ENCODE measurements at places on chromosomes 1 and 21.

DNA sequence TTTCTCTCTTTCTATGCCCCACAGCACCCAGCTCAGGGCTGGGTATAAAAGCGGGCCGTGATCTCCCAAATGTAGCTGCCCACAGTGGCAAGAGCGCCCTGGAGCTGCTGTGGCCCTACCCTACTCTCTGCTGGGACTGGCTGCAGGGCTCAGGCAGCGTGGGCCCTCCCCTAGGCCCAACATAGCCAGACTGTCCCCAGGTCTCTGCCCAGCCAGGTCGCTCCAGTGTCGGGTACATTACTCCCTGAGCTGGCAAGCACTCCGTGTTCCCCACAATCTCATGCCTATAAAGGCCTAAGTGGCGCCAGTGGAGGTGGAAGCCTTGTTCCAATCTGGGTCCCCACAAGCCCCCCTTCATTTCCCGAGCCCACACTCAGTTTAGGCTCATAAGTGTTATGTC, 66.2 kb downstream of the GLIS1 start:
- no peak for DNase-seq

- DNase-seq, result no peak
Measured at GRCh38 chr21:45236481-45236880, 51.2 kb downstream of the POFUT2 start.

DNA sequence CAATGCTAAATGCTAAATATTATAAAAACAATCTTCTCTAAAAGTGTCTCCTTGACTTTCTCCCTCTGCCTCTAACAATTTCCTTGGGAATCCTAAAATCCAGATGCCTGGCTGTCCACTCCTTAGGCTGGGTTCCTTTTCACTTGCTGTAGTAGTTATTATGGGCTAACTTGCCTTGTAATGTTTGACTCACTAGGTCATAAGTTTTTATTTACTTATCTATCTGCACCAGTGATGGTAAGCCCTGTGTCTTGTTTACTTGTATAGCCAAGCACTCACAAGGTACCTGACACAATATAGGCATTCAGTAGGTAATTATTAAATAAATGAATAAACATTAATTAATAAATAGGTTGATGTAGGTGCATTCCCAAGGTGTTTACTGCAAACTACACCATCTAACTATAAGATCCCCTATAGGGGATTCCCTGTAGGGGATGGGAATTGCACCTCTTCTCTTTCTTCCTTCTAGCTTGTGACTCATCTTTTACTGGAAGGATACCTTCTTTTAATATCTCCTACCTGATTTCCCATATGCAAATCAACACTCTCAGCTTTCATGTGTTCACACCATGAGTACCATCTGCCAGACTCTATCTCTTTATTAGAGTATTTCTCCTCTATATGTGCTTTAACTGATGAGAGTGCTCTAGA, 14.7 kb upstream of the CHIA start:
- DNase-seq, result no peak

- no peak for DNase-seq
Measured at GRCh38 chr1:36737038-36737555, 254.4 kb upstream of the CSF3R start.

- DNase-seq, result no peak
Measured at GRCh38 chr1:218066332-218066731, 218.8 kb upstream of the RRP15 start.

- DNase-seq, result no peak
Measured at GRCh38 chr1:76541618-76542017, 325.7 kb upstream of the ST6GALNAC5 start.

Data from NCI-H226 (cell line).